PC-9 (cell line): ENCODE measurements at places on chromosomes 2 and 18.

GRCh38 chr18:44830581-44830980 is 149.9 kb downstream of the SETBP1 start:
- H3K27me3 ChIP-seq: no peaks in the 10 kb centered on the region
- no peaks in the 10 kb centered on the region for H3K36me3 ChIP-seq
- no peak overlapping the region for H3K27ac ChIP-seq
- no peak for DNase-seq

- H3K36me3 ChIP-seq: no peaks in the 10 kb centered on the region
- H3K27me3 ChIP-seq: no peaks in the 10 kb centered on the region
- 0 out of 2 replicates have a peak, but pooled peaks cover 5% of the 10 kb centered on the region for H3K4me1 ChIP-seq
- no peak overlapping the region for H3K27ac ChIP-seq
These were observed 151.2 kb upstream of the MMADHC start for GRCh38 chr2:149738767-149739166.

DNA sequence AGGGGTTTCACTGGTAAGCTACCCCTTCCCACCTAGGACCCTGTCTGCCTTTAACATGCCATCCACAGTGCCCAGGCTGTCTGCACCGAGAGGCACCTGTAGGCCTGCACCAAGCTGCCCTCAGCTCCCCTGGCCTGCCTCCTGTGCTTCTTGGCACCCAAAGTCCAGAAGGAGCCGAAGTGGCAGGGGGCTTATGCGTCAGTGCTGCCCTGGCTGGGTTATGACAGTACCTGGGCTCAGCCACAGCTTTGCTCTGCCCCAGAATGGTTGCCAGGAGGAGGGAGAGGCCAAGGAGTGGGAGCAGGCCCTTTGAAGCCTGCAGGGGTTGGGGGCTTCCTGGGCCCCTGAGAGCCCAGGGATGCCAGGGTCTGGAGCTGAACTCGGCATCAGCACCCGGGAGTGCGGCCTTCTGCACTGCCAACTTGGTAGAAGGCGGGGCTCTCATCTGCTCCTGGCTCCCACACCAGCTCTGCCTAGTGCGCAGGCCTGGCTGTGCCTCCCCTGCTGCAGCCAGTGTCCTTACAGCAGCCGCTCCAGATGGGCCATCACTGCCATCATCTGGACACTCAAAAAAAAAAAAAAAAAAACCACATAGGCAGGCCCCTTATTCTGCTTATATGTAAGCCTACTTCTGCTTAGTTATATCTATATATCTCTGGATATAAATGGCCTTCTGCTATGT is 155.4 kb downstream of the THSD7B start:
- H3K36me3 ChIP-seq: no peaks in the 10 kb centered on the region
- no peaks in the 10 kb centered on the region for H3K27me3 ChIP-seq
- DNase-seq: no peak
- no peaks in the 10 kb centered on the region for H3K4me1 ChIP-seq
- H3K4me3 ChIP-seq: no peak overlapping the region

GRCh38 chr2:66576311-66576560 is 141.3 kb downstream of the MEIS1 start:
- H3K27ac ChIP-seq: no peak overlapping the region
- DNase-seq: no peak
- 0 out of 2 replicates have a peak, but pooled peaks cover 19% of the 10 kb centered on the region for H3K4me1 ChIP-seq
- peak overlapping the region; percentile 82 for H3K4me3 ChIP-seq

DNA sequence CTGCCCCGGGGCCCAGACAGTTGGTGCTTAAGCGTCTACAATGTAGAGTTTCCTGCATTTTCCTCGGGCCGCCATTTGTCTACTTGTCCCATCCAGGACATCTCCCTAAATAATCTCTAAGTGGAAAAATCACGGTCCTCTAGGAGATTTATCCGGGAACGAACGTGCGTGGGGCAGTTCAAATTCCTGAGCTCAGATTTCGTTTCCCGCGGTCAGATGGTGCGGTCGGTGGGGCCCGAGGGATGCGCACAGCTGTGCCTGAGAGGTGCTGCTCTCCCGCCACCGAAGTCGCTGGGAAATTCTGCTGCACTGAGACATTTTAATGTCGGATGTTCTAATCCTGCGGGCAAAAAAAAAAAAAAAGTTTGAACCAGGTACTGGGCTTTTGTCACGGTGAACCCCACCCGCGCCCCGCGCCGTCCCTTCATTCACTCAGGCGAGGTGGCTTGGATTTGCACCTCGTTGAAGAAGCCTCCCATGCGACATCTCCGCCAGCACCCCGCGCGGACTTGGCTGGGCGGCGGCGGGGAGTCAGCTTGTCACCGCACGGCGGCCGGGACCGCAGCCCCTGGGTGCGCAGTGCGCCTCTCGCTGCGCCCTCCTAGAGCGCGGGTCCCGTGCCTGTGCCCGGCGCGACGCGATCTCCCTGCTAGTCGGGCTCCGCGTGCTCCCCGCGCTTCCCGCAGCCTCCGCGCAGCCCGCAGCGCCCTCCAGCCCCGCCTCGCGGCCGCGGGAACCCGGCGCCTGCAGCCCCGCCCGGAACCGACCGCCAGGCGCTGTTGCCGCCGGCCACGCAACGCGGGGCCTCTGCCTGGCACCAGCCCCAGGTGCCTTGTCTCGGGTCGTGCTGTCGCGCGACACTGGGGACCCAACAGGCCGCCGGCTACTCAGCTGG is 191.9 kb upstream of the TCF4 start:
- no peak overlapping the region for H3K27ac ChIP-seq
- no peak overlapping the region for H3K4me3 ChIP-seq
- H3K36me3 ChIP-seq: no peaks in the 10 kb centered on the region
- no peaks in the 10 kb centered on the region for H3K27me3 ChIP-seq

DNA sequence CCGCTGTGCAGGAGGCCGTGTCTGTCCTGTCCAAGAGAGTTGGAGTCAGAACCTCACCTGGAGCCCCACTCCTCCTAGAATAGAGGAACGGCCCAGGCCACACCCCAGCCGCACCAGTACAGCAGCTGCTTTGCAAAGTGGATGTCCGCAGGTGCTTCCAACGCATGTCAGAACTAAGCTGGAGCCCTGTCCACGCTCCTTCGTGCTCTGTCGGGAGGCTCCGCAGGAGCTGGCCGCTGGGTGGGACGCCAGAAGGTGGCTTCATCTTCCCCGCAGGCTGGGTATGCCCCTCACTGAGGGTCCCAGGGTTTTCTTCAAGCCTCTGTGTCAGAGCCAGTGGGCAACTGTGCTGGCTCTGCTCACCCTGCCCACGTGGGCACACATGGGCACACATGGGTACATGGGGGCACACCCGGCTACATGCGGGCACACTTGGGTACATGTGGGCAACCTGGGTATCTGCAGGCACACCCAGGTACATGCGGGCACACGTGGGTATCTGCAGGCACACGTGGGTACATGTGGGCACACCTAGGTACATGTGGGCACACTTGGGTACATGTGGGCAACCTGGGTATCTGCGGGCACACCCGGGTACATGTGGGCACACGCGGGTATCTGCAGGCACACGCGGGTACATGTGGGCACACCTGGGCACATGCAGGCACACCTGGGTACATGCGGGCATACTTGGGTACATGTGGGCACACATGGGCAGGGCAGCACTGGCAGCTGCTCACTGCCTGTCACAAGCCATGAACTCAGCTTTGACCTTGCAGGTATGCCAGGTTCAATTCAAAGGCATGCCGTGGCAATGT is 67.1 kb upstream of the CTDP1 start:
- no peak for DNase-seq
- H3K27me3 ChIP-seq: peaks cover 56% of the 10 kb centered on the region
- no peak overlapping the region for H3K4me3 ChIP-seq
- no peaks in the 10 kb centered on the region for H3K4me1 ChIP-seq
- no peak overlapping the region for H3K27ac ChIP-seq
- H3K36me3 ChIP-seq: no peaks in the 10 kb centered on the region
